Activated naive CD4-positive, alpha-beta T cell treated with anti-CD3 and anti-CD28 coated beads, Interleukin-2, amount 10 ng/mL, durations not matched to agents 7 days and 5 days (primary cell): ENCODE measurements at places on chromosomes 4 and X.

DNA sequence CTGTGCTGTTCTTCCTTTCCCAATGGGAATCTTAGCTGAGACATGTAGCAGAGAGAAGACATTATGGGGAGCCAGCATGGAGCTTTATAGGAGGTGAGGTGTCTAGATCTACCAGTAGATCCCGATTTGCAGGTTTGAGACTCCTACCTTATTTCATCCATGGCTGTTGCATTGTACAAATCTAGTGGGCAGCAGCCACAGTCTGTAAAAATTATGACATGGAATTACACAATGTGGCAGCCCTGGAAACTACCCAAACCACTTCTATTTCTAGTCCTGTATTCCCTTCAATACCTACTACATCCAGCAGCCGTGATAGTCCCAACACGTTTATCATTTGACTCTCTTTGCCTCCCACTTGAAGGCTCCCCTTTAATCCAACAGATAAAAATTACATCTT, 8.1 kb downstream of the ATP7A start:
- DNase-seq = no peak

- DNase-seq = no peak
Measured at GRCh38 chr4:157781361-157781760, 391.5 kb downstream of the GASK1B start.

GRCh38 chr4:122793811-122794210, 32.8 kb upstream of the FGF2 start:
- DNase-seq = no peak

DNA sequence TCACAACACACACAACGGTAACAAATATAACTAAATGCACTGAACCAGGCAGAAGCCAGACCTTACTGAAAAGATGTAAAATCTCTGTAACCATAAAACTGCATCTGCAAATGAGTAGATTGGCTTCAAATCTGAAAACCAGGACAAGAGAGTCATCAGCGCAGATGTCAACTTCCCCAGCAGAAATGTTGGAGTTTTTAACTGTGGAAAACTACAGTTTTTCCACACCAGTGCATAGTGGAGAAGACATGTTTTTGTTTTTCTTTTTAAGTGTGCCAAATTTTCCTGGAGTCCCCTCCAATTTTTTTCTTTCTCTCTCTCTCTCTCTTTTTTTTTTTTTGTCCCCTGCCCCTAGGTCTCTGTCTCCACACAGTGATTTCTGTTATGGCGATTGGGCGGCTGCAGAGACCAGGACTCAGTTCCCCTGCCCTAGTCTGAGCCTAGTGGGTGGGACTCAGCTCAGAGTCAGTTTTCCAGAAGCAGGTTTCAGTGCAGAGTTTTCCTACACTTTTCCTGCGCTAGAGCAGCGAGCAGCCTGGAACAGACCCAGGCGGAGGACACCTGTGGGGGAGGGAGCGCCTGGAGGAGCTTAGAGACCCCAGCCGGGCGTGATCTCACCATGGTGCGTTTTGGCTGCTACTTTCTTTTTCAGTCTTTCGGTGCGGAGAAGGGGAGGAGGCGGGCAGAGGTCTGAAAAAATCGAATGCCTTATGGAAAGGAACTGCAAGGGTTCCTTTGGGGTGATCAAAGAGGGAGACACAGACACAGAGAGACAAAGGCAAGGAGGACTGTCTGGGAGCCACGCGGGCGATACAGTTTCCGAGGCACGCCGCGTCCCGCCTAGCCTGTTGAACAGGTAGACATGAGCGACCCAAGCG, at the start of gene GUCY1A1:
TSS of gene GUCY1A1 (plus strand) at position 505 of the 878 bp plus-strand sequence. CDS start 30,020 bp downstream, outside the sequence.
- peak; percentile 47 for DNase-seq

DNA sequence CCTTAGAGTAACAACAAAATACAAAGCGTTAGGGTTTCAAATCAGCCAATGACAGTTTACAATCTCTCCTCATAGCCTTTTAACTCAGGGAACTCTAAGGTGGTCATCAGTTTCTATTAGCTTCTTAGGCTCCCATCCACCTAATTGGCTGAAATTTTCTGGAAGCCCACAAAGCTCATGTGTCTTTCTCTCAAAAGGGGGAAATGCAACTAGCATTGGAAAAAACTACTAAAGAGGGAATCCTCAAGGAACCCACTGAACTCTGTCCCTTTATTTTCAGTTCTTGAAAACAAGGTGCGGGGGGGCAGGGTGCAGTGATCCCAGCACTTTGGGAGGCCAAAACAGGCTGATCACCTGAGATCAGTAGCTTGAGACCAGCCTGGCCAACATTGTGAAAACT, 56.4 kb downstream of the PDGFC start:
- no peak for DNase-seq

DNA sequence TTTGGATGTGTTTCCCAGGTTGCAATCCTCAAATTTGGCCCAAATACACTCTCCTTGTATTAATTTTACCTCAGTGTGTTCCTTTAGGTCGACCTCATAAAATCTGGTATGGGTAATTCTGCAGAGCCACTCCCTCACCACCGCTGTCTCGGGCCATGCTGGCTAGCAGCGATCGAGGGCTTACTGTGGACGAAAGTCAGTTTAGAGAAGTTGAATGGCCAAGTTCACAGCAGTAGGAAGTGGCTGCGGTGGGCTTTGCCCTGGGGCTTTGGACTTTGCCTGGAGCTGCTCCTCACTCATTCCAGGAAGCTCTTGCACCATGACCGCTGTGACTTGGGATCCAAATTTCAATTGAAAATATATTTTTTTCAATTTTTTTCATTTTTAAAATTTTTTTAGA, 19.6 kb downstream of the TMEM187 start:
- DNase-seq = no peak

DNA sequence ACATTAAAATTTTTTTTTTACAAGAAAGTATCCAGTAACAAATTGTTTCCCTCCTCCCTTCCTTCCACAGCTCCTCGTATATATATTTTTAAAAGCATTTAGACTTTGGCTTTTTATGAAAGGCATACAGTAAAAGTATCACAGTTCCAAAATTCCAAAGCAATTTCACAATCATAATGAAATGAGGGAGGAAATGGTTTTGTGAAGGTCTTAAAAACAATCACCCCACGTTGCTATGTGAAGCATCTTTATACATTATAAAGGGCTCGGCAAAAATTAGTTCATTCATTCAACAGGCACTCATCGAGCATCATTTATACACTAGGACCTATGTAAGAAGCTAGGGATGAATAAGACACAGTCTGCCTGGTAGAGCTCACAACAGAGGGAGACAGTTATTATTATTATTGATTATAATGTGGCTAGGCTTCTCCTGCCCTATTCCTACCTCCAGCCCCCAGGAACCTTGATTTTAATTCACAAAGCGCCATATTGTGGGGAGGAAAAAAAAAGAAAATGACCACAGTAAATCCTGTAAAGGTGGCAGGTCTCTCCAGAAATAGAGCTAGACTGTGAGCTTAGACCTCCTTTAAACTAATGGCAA, 239.9 kb downstream of the MAML3 start:
- DNase-seq = no peak

DNA sequence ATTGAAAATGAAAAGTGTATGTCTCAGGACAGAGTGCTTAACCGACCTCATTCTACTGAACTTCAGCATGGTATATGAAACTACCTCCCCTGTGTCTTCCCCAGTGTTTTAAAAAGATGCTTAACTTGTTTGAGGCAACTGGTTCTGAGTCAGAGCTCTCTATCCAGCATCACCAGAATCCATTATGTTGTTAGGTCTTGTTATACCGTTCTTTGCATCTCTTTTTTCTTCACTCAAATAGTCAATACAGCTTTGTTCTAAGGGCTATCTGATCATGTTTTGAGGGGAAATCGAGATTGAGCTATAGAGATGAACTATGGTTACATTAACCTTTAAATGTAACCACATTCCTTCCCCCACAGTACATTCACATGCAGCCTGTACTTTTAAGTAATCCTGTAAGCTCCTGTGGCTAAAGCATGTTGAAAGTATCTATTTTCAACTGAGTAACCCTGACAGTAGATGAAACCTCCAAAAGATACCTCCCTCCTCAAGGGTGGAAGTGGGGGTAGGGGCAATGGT, 514.4 kb downstream of the RPA4 start:
- no peak for DNase-seq

DNA sequence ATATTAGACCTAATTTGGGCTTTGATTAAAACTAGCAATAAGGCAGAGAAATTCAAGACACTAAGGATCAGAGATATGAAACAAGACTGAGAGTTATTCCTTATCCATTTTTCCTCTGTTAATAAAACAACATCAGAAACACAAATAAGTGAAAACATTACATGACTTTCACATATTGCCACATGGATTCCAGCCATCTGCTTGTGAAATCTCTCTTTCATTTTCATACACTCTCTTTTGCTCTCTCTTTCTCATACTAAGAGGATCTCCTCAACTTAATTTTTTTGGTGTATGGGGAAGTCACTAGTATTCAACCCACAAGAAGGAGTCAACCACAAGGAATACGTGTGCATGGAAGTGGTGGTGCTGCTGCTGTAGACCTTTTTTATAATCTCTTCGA, 183.0 kb downstream of the LDB2 start:
- no peak for DNase-seq

- DNase-seq = no peak
Measured at GRCh38 chrX:120000490-120001246, 57.1 kb upstream of the NKAP start.

DNA sequence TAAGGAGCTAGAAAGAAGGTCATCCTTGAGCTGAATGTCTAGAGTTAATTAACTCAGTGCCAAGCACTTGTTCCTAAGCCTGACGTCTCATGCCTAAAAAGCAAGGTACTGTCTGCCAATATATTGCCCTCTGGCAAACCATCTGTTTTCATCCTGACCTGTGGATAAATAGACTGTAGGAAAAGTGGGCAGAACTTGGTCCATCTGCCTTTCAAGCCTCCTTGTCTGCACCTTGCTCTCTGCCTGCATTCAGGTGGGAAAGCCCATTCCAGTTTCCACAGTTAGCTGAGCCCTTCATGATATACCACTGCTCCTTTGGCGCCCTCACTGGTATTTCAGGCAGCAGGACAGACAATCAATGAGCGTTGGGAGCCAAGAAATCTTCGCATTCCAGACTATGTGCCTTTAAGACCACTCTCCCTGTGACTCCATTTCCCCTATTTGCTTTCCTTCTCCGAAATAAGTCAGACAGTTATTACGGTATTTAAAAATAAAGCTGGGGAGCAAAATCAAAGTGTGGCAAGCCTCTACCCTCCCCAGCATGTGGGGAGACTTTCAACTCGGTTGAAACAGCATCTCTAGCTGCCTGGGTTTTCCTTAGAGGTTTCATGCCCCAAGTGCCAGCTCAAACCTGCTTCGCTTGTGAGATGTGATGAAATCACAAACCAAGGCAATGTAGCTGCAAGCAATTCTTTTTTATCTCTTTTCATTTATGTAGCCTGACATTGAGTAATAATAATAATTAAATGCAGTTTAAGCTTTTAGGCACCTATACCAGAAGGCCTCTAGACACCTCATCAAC, 2.5 kb upstream of the CCDC149 start:
- no peak for DNase-seq

- no peak for DNase-seq
Measured at GRCh38 chr4:137531168-137531985, 917 bp downstream of the PCDH18 start.

DNA sequence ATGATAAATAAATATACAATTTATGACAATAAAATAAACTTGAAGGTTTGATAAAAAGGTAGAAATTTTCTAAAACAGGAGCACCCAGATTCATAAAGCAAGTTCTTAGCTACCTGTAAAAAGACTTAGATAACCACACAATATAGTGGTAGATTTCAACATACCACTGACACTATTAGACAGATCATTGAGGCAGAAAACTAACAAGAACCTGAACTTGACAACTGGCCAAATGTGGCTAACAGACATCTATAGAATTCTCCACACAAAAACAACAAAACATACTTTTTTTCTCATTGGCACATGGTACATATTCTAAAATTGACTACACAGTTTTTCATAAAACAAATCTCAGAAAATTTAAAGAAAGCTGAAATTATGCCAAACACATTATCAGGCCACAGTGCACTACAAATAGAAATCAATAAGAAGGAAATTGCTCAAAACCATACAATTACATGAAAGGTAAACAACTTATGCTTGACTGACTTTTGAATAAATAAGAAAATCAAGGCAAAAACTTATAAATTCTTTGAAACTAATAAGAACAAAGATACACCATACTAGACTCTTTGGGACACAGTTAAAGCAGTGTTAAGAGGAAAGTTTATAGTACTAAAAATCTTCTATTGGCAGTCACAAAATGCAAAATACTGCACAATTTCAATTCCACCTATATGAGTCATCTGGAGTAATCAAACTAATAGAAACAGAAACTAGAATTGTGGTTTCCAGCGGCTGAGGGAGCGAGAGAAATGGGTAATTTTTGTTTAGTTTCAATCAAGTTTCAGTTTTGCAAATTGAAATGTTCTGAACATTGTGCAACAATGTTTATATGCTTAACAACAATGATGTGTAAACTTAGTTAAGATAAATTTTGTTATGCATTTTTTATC, 925.6 kb downstream of the SH3BGRL start:
- DNase-seq = peak; percentile 23

GRCh38 chrX:20527558-20528011, 260.9 kb upstream of the RPS6KA3 start:
- no peak for DNase-seq

GRCh38 chrX:68732906-68733493, 85.5 kb downstream of the STARD8 start:
- peak; percentile 74 for DNase-seq

DNA sequence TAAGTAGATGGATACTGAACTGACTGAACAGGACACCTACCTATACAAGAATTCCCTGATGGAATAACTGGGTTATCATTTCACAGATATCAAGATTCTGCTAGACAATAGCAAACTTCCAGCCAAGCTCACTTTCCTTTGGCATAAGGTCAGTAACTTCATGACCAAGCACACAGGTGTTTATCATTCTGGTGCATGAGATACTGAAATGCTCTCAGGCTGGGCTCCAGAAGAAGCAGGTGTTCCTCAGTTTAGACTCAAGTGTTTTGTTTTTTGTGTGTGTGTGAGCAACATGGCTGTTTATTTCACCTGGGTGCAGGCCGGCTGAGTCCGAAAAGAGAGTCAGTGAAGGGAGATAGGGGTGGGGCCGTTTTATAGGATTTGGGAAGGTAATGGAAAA, 201.5 kb upstream of the SPOCK3 start:
- no peak for DNase-seq

DNA sequence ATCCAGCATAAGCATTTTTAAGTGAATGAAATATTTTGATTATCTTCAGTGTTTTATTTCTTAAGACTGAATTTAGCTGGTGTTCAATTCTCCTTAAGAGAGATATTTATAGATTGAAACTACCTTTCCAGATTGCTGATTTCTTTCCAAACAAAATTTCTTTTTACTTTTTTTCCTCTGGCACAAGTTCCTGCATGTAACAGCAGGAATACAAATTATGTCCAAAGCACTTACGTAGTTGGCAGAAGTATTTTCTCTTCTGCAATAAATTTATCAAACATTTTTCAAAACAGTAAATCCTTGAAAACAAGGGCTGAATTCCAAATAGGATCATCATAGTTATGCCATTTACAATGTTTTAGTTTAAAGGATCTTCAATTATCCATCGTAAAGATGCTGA, 412.6 kb downstream of the IQCM start:
- no peak for DNase-seq

- no peak for DNase-seq
Measured at GRCh38 chr4:128384091-128384520, 96.5 kb upstream of the PGRMC2 start.
